ENCODE measurements at places on chromosomes 4 and X.

- DNase-seq: no peak
Observed at GRCh38 chr4:184938871-184939270, 79.4 kb upstream of the HELT start.

- DNase-seq: no peak
Observed at GRCh38 chr4:44118971-44119680, 329.5 kb downstream of the KCTD8 start.

GRCh38 chrX:140762061-140762460 is 52.5 kb downstream of the LINC00632 start:
- no peak for DNase-seq

- no peak for DNase-seq
Observed at GRCh38 chrX:136047969-136048368, 62.7 kb downstream of the SLC9A6 start.

- DNase-seq: no peak
Observed at GRCh38 chrX:18098763-18099162, 121.9 kb downstream of the BEND2 start.
